ENCODE measurements at places on chromosomes 11 and 22.

DNA sequence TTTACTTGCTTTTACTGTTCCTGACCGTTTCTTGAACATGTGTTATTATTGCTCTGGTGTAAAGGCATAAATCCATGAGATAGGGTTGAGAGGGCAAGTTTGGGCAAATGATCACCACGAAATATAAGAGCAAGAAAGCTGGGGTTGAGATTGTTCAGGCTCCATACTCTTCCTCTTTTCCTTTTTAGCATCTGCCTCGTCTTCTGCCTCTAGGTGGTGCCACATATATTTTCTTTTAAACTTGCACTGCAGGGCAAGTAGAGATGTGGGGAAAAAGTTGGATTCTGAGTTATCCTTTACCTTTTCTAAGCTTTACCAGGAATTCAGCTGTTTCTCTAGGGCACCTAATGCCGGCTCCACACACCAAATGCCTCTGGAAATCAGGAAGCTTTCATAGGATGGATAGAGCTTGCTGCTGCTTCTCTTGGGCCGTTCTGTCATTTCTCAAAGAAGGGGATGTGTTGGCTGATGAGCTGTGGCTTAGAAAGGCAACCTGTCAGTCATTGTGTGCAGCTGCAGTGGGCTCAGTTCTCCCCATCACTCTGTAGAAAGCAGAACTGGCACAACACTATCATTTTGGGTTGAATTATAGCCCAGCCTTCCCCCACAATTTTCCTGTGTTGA, 98.2 kb downstream of the LDLRAD3 start:
- DNase-seq: no peak

- DNase-seq: no peak
Measured at GRCh38 chr11:107791343-107792048, 67.1 kb downstream of the SLC35F2 start.

- DNase-seq: no peak
Measured at GRCh38 chr11:17410606-17411379, 22.3 kb upstream of the KCNJ11 start.

GRCh38 chr11:1005928-1006327, 30.6 kb downstream of the MUC6 start:
- DNase-seq: no peak

DNA sequence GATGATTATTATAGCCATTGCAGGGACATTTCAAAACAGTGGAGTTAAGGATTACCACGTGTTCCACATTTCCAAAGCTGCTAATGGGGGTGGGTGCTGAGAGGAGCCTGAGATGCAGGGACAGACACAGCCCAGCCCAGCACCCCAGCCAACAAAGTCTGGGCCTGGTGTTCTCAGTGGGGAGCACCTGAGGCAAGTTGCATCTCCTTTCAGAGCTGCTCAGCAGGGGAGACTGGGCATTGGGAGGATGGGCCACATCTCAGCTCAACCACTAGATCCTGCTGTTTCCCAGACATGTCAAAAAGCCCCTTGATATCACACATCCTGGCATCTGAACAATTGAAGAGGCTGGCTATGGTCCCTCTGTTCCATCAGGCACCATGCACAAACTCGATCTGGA, 458.0 kb upstream of the KIRREL3 start:
- DNase-seq: no peak

DNA sequence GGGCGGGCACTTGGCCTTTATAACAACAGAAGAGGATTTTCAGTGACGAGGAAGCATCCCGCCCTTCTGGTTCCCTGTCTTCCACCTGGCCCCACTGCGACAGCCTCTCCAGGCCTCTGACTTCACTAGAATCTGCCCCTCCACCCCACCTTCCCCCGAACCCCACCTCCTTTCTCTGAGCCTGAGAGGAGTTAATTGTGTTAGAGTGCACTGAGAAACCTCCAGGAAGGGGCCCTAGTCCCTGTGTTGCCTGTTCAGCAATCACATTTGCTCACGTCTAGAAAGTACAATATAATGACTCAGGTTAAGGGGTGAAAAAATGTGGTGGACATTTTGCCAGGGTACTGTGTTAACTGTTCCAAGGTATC, 38.8 kb downstream of the PTPRJ start:
- no peak for DNase-seq

- no peak for DNase-seq
Measured at GRCh38 chr11:131253656-131254151, 116.7 kb upstream of the NTM start.

DNA sequence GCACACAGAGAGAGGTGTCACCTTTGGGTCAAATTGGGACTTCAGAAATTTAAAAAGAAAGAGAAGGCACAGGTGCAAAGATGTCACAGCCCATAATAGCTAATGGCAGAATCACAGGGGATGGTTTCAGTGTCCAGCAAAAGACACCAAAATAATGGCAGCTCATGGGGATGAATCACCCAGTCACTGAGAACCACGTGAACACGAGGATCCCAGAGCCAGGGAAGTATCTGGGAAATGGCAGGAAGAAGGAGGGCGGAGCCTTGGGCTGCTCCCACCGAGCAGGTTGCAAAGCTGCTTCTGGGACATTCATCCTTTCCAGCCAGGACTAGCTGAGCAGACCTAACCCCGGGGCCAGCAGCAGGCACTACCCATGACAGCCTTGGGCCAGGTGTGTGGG, 45.6 kb downstream of the TRMU start:
- DNase-seq: no peak

GRCh38 chr22:37968452-37969251, 15.2 kb downstream of the POLR2F start:
- DNase-seq: no peak

- no peak for DNase-seq
Measured at GRCh38 chr22:19871845-19872778, 17.4 kb upstream of the GNB1L start.

DNA sequence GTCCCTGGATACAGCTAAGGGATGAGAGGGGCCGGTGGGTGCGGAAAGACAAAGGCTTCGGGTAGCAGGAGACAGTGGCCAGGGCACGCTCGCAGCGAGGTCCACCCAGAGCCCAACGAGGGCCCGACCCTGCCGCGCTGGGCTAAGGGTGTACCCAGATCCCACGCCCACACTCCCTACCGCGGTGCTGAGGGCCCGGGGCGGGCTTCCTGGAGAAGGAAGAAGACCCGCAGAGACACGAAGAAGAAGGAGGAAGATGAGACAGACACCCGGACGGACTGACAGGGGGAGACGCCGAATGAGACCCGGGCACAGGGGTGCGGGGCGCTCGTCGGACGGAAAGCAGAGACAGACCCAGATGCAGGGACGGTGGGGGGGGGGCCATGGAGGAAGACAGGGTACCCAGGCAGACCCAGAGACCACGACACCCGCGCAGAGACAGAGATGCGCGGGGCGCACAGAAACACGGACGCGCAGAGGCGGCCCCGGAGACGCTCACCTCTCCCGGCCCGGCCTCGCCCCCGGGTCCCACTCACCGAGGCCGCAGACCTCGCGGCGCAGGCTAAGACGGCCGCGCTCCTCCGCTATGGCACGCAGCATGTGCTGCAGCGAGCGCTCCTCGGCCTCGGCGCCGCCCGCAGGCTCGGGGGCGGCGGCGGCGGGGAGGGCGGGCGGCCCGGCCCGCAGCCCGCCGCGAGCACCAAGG, 437 bp downstream of the KIAA0930 start:
- DNase-seq: no peak

GRCh38 chr11:73072935-73073481, 69.1 kb downstream of the FCHSD2 start:
- no peak for DNase-seq

DNA sequence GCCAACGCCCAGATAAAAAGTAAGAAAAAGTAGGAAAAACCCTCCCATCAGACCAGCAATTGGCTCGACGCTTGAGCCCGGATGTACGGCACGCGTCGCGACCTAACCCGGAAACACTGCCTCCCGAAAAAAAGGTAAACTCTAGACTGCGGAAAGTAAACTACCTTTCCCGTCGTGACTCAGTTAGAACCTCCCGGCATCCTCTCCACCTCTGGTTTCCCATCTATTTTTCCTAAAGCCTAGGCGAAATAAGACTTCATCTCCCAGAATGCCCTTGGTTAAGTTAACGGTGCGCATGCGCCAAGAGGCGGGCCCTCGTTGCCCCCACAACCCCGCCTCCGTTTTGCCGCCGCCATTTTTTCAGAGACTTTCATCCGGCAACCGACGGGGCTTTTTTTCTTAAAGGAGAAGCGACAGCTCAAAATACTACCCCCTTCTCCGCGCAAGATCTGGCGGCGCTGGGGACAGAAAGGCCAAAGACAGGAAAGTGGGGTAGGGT, 678 bp upstream of the ZFP91 start:
- peak; percentile 97 for DNase-seq

DNA sequence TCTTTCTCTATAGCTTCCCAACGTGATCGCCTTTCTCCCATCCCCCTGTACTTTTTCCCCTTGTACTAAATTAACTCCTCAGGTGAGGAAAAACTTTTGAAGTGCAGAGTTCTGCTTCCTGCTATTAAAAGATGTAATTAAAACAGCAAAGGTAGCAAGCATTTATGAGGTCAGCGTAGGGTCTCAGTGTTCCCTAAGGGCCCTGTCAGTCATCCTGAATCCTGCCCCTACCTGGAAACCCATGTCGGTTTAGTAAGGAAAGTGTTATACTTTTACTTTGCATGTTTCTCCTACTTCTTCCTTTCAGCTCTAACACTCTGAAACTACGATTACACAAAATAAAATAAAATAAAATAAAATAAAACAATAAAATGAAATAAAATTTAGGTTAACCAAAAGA, 1.3 kb upstream of the HBB start:
- DNase-seq: no peak

GRCh38 chr11:86287468-86287796, 14.6 kb upstream of the HIKESHI start:
- no peak for DNase-seq

- no peak for DNase-seq
Measured at GRCh38 chr22:43681731-43682360, 130.3 kb downstream of the EFCAB6 start.

DNA sequence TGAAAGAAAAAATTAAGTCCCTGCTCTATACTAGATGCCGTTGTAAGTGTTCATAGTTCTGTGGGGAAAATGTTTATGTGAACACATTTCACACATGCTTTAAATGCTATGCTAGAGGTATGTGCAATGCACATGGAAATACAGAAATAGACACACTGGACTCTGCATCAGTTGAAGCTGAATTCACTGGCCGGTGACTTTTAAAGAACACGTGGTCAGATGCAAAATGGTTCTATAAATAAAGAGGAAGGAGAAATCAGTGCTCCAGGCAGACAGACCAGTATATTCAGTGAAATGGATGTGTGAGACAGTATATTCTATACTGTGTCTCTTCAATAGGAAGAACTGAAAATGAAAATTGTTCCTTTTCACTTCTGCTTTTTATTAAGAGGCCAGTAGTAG, 29.9 kb downstream of the TRPC6 start:
- DNase-seq: no peak

DNA sequence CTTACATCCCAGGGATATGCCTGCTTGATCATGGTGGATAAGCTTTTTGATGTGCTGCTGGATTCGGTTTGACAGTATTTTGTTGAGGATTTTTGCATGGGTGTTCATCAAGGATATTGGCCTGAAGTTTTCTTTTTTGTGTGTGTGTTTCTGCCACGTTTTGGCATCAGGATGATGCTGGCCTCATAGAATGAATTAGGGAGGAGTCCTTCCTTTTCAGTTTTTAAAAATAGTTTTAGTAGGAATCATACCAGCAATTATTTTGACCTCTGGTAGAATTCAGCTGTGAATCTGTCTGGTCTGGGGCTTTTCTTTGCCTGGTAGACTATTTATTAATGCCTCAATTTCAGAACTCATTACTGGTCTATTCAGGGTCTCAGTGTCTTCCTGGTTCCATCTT, 362.4 kb downstream of the JRKL start:
- no peak for DNase-seq

GRCh38 chr22:33666279-33666960, 253.9 kb downstream of the LARGE1 start:
- no peak for DNase-seq

DNA sequence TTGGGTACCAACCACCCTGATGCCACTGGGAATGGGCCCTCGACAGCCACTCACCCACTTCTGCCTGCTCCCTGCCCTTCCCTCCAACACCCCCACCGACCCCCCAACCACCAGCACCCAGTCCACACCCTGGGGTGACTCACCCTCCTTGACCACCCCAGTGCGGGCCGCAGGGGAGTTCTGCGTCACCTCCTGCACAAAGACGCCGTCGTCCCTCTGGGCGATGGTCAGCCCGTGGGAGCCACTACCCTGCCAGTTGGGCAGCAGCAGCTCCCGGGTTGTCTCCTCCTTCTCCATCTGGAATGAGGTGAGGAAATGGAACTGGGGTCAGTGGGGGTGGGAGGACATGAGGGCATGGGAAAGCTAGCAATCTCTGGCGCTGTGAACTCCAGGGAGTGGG, 10.8 kb downstream of the AHNAK start:
- no peak for DNase-seq

GRCh38 chr11:129894278-129895125, 876 bp downstream of the NFRKB start:
- DNase-seq: no peak

- DNase-seq: no peak
Measured at GRCh38 chr22:44086271-44087088, 62.4 kb downstream of the PARVB start.

DNA sequence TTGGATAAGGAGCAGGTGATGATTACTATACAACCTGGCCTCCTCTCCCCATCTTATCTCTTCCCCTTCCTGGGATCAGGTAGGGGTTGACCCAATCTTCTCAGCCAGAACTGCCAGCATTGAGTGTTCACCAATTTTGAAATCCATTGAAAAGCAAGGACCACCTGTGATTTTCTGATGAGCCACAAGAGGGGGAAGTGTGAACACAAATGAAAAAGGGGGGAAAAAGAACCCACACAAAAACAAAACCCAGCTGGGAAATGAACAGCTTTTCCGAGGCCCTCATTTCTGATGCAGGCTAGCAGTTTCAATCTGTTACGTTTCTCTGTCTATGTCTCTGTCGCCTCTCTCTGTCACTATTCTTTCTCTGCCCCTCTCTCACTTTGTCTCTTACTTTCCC, 161.9 kb downstream of the INSC start:
- DNase-seq: no peak

- no peak for DNase-seq
Measured at GRCh38 chr11:3213659-3214419, 4.8 kb downstream of the MRGPRG start.

DNA sequence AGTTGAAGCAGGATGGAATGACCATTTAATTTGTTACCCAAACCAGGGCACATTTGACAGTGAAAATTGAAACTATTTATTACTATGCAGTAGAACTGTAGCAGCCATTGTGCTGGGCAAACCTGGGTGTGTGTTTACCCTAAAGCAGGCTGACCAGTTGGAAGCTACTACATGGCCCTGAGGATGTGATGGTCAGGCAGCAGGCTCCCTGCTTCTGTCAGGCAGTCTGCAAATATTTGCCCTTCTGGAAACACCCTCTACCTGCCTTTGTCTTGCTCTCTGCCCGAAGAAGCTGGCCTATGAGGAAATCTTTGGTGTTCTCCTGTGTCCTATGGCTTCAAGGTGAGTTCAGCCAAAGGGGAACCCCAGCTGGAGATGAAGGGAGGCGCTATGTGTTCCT, 600.1 kb upstream of the KIRREL3 start:
- DNase-seq: no peak

- DNase-seq: no peak
Measured at GRCh38 chr11:2537896-2538724, 93.3 kb downstream of the KCNQ1 start.

- DNase-seq: no peak
Measured at GRCh38 chr11:84573868-84574267, 1053.3 kb downstream of the DLG2 start.
